ENCODE measurements at places on chromosomes 3 and 15.
A peak's percentile ranks its signal among the peaks of the same experiment; 100 is the strongest.

GRCh38 chr3:15556512-15556911, 35.0 kb upstream of the COLQ start:
- DNase-seq, result no peak

- DNase-seq, result no peak
These were observed 55.8 kb upstream of the PDZRN3 start for GRCh38 chr3:73680391-73681095.

DNA sequence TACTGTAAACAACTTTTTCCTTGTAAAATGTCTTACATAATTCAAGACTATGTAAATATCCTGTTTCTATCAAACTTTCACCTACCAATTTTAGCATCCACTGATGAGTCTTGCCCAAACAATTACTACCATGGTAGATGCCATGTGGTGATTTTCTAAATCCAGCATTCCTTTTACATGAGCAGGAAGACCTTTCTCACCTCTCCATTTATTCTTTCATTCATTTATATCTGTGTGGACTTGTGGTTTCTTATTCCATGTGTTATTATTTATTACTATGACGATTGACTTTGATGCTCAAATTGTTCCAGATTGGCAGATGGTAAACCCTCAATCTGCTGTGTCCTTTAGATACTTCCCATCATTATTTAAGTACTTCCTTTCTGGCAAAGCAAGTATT, 62.4 kb downstream of the IFT57 start:
- no peak for DNase-seq

DNA sequence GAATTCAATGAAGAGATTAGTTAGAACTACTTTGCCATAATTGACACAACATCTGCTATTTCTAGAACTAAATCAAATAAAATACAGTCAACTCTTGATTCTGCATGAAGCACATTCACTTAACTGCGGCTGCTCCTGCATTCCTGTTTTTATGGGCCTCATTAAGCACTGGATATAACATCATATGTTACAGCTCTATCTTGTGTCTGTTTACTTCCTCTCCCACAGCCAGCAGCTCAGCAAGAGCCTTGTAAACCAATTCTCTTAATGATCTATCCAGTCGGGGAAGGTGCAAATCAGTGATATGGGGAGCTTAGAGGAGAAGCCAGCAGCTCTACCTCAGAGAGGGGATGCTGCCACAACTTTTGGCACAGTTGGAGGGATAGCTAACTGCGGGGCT, 329.2 kb downstream of the ARRDC4 start:
- DNase-seq, result no peak

DNA sequence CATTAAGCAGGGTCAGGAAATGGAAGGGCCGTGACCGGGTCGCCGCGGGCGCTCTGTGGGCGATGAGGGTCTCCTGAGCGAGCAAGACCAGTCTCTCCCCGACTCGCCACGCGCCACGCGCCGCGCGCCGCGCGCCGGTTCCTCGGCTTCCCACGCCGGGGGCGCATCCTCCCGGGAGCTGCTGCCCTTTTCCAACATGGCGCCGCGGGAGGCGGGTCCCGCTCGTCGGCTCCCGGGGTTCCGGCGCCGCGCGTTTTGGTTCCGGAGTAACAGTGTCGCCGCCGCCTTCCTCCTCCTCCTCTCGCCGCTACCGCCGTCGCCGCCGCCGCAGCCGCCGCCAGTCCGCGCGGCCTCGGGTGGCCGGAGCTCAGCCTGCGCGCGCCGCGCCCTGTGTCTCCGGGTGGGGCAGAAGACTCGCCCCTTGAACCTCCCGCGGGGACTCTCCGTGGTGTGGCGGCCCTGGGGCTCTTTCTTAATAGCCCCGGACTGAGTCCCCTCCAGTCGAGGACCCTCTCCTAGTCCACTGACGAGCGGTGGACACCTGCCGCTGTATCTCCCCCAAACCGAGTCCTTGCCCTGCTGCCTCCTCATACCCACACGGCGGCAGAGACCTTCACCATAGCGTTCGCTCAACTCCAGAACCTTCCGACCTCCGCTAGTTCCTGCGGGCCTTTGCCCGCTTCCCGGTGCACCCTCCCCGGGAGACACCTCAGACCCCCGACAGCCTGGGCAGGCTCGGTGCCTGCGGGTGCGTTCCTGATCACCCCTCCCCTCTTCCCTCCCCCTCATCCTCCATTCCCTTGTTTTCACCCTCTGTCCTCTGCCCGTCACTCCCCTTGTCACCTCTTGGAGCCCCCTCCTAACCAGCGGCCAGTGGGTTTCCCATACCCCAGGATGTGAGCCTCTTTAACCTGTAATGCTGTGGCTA, at the start of gene MAP2K5:
TSS of gene MAP2K5 (plus strand) at position 284 of the 928 bp plus-strand sequence. CDS start at position 917, 633 bp downstream.
- peak; percentile 70 for DNase-seq

DNA sequence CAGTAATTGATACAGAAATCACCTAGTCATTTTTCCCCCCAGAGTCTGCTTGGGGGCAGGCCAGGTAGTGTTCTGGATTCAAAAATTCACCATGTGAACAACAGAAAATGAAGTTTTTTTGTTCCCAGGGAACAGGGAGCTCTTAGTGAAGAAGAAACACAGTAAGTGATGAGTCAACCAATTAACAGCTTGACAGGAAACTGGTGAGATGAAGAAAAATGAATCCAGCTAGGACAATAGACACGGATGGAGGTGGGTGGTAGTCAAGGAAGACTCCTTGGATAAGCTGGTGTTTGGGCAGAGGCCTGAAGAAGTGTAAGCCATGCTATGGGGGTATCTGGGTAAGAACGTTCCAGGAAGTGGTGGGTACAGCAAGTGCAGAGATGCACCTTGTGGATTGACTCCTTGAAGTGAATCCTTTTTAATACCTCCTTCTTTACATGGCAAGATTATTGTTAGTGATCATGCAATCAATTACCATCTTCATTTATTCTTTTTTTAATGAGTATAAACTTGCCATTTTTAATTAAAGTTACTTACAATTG, 339.9 kb upstream of the RGMA start:
- no peak for DNase-seq
